Tongue (tissue), 3 donors: ENCODE measurements at places on chromosomes 13 and 19. TPM values are rescaled to one million over a fixed set of nuclear protein-coding genes. Genes with fewer than 3 reads are reported as not detected.
A peak's percentile ranks its signal among the peaks of the same experiment; 100 is the strongest.

DNA sequence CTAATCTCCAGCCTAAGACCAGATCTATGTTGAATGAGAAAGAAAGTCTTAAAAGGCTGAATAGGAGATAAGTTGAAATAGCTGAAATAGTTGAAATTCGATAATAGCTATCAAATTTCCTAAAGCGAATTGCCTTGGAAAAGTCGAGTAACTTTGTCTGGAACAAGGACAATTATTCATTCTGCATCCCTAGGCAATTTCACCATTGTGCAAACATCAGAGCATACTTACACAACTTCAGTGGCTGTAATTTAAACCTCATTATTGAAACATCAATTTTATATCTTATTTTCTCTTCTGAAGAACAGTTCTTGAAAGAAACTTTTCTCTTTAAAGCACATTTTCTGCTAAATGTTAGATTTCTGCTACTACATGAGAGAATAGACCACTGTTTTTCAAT lies 13.6 kb downstream of the TNFSF13B start:
- DNase-seq: no peak

DNA sequence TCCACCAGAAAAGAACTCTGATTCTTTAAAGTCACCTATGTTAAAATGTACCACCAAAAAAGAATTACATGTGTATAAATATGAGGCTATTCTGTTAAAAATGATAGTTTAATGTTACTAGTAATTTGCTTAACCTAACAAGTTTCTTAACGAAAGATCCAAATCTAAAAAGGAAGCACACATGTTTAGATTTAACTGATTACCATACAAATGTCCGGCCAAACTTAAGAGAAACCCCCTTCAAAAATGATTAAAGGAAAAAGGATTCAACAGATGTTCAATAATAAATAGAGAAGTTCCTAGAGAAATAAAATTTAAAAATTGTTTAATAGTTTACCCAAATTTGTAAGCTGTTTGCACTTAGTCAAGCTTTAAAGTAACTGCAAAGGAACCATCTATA lies 5.0 kb upstream of the ZNF69 start:
- no peak for DNase-seq

Gene CBY2
- not detected for total RNA-seq

DNA sequence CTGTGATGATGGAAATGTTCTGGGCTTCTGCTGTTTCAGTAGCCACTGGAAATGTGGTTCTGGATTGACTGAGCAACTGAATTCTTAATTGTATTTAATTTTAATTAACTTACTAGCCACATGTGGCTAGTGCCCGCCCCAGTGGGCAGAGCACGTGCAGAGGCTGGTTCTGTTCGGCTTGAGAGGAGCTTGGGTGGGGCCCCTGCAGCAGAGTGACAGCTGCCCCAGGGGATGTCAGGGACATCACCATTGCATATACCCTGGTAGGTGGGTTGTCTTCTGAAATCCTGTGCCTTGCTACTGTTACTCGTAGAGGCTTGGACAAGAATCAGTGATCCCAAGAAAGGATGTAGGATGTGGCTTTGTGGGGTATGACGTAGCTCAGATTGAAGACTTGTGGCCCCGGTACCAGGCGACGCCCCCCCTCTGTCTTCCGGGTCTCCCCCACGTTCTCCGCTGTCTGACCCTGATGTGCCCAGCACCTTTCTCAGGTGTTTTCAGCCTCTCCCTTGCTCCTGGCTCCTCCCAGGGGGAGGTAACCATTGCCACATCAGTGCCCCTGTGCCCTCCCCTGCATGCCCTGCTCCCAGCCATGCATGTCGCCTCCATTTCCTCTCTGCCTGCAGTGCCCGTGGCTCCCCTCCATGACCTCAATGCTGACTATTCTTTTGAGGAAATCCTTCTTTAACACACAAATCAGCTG lies 102.6 kb upstream of the RNF113B start:
- no peak for DNase-seq

DNA sequence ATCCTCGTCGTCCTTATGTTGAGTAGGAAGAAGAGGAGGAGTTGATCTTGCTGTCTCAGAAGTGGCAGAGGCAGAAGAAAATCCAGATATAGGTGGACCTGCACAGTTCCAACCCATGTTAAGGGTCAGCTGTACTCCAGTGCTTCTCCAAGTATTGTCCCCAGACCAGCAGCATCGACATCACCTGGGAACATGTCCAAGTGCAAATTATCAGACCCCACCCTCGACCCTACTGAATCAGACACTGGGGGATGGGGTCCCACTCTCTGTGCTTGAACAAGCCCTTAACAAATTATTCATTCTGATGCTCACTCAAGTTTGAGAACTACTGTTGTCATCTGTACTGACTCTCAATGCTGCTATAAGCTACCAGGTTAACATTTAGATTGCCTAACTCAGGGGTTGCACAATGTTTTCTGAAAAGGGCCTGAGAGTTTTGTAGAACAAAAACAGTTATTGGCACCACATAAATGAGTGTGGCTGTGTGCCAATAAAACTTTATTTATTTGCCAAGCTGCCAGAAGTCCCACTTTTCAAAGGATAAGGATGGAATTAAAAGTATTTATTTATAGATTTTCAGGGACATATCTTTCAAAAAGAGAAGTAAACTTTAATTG lies 226.7 kb upstream of the IPO5 start:
- peak; percentile 19 for DNase-seq

Gene TMPRSS9
- total RNA-seq: 0.31 TPM

DNA sequence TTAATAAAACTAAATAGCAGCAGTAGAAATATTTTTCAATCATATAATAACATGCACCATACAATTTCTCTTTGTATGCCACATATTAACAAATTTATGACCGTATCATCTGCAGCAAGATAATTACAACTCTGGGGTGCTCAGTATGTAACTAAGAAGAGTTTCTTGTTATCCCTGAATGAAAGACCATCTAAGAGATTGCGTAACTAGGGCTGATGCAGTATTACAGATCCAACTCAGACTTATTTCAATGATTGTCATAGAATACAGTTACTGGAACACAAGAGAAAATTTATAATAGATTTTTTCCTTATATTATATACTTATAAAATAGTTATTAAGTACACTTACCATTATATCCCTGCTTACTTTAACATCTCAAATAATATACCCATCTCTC lies 305.1 kb downstream of the SLITRK1 start:
- no peak for DNase-seq

- DNase-seq: no peak
Observed at GRCh38 chr19:15923702-15924101, 10.6 kb downstream of the CYP4F11 start.

- peak; percentile 91 for DNase-seq
Observed at GRCh38 chr19:40221858-40222619, 3.9 kb upstream of the TTC9B start.

GRCh38 chr13:21744149-21744548 lies 73.3 kb downstream of the FGF9 start:
- DNase-seq: no peak

- DNase-seq: peak; percentile 88
Observed at GRCh38 chr19:13277104-13277809, 127.0 kb downstream of the IER2 start.

Gene MAST1
- total RNA-seq: 0.92 TPM

Gene PLPP2
- 13.0 TPM for total RNA-seq

Gene ZNF224
- total RNA-seq: 50.3 TPM

Gene ZNF331
- 18.3 TPM for total RNA-seq

Gene FARP1
- total RNA-seq: 42.4 TPM

DNA sequence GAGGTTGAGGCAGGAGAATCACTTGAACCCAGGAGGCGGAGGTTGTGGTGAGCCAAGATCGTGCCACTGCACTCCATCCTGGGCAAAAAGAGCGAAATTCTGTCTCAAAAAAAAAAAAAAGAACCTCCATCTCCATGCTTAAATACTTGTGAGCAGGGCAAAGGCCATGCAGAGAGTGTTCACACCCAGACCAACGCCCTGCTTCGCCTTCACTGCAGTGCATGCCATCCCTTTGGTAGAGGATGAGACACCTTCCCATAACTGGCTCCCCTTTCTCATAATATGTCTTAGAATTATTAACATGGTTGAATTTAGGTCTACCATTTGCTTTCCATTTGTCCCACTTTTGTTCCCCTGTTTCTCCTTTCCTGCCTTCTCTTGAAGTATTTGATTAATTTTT lies 15.4 kb downstream of the BBC3 start:
- DNase-seq: no peak
